AG10803 (cell line): ENCODE measurements at places on chromosomes 4 and X.

GRCh38 chr4:173513651-173514050 lies 16.4 kb downstream of the HAND2 start:
- peak; percentile 22 for DNase-seq

- DNase-seq, result no peak
Observed at GRCh38 chr4:21130606-21131005, 430.3 kb downstream of the PACRGL start.

- DNase-seq, result peak; percentile 60
Observed at GRCh38 chrX:118519411-118520215, 24.0 kb downstream of the DOCK11 start.

GRCh38 chrX:39690541-39691415 lies 407.0 kb downstream of the BCOR start:
- DNase-seq, result no peak

- peak; percentile 28 for DNase-seq
Observed at GRCh38 chr4:8308856-8309771, 39.6 kb downstream of the HTRA3 start.

- no peak for DNase-seq
Observed at GRCh38 chr4:153426207-153426885, 39.8 kb upstream of the TMEM131L start.

GRCh38 chrX:135345107-135345589 lies 35.9 kb downstream of the ETDC start:
- peak; percentile 70 for DNase-seq

DNA sequence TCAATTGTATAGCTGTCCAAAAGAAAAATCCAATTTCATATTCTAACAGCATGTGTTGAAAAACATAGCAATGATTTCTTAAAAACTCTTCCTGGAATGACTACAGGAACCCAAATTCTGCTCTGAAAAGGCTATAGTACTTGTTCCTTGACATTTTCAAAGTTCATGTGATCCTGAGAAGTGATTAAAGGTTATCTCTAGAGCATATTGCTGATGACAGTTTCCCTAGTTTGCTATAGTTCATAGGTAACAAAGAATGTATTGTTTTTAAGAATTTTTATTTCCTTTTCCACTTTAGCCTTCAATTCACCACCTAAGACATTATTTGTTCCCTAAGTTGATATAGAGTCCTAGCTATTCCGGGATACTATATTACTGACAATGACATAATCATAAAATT lies 1614.6 kb downstream of the PCDH7 start:
- no peak for DNase-seq

- no peak for DNase-seq
Observed at GRCh38 chr4:155822572-155822971, 43.5 kb downstream of the ASIC5 start.

- DNase-seq, result no peak
Observed at GRCh38 chrX:84322083-84322827, 134.3 kb upstream of the RPS6KA6 start.

DNA sequence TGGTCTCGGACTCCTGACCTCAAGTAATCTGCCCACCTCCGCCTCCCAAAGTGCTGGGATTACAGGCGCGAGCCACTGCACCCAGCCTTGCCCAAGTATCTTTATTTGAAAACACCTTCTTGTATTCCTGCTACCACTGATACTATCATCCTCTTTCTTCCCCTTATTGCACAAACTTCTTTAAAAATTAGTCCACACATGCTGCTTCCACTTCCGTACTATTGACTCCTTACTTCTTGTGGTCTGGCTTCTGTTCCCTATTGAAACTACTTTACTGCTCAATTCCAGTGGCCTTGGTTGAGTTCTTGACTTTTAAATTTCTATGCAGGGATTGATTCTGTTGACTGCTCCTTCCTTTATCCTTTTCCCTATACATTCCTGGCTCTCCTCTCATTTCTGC lies 38.8 kb downstream of the MTM1 start:
- no peak for DNase-seq

GRCh38 chr4:31908261-31908660 lies 1188.1 kb downstream of the PCDH7 start:
- DNase-seq, result no peak

GRCh38 chr4:85953651-85954018 lies 406.2 kb downstream of the MAPK10 start:
- DNase-seq, result peak; percentile 40

DNA sequence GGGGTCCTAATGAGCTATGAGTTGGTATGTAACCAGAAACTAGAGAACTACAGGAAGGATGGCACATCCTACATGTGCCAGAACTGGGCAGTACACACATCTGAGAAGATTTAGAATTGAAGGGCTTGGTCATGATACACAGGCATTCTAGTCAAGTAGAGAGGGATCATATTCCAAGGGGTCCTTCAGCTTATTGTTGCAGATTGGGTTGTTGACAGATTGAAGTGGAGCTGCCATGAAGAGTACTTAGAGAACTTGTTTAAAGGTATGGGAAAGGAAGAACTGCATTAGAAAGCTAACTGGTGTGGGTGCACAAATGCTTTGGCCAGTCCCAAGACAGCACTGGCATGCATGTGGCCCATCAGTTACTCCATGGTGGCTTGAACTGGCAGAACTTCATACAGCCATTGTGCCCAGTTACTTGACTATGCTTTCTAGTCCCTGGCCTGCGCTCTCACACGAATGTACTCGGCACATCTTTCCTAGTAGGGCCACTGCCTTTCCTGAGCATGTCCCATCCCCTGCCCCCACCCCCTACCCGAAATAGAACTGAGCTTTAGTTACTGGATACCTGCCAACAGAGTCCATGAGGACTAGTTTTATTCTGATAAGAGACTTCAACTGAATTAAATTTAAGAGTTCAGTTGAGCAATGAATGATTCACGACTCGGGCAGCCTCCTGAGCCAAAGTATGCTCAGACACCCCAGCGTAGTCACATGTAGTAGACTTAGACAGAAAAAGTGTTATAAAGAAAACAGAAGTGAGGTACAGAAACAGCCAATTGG lies 64.0 kb downstream of the CCNG2 start:
- peak; percentile 11 for DNase-seq

DNA sequence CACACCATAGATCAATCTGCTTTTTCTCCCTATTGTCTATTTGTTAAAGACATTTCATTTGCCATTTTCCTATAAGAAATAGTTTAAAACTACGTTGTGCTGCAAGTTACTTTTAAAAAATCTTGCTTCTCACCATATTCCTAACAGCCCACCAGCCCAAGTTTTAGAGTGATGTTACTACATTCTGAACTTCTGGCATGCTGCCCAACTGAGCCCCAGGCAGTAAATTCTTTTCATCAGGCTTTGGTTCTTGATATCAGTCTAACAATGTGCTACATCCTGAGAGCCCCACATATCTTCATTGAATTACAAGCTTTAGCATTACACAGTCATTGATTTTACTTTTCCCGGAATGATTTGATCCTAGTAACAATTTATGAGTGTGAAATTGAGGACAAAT lies 283.8 kb upstream of the IL1RAPL1 start:
- DNase-seq, result no peak

DNA sequence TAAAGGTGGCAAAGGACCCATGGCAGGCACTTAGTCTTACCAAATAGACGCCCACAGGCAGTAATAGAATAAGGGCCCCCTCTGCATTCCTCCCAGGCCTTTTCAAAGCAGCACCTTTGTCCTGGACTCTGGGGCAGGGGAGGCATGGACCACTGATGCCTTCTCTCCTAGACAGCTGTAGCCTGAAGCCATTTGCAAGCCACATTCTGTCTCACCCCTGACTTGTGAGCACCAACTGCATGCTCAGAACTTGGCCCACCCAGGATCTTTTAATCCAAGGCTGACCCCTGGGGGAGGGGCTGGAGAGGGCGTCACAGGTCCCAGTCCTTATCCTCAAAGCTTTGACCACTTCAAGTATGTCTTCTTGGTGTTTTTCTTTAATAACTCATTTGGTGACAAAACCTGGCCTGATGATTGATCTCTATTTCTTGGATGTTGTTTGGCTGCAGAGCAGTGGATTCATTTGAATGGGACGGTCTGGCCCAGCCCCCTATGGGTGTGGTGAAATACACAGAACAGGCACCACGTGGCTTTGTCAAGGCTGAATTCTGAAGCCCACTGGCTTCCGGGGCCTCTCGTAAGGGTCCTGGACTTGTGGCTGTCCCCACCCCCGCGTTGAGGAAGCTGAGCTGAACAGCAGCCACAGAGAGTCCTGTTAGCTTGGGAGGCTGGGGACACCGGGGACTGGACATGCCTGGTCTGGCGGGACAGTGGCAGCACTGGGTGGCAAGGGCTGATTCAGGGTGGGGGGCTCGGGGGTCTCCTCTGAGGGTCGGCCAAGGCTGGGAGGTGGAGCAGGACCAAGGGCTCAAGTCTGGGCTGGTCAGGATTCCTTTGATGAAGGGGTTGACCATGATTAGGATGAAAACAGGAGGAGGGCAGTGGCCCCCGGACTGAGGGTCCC lies 36.6 kb downstream of the ADRA2C start:
- no peak for DNase-seq

GRCh38 chr4:40377512-40378365 lies 42.6 kb downstream of the CHRNA9 start:
- peak; percentile 33 for DNase-seq
